ENCODE measurements at places on chromosomes 5 and 9. TPM values are rescaled to one million over a fixed set of nuclear protein-coding genes. Genes with fewer than 3 reads are reported as not detected.

Gene FOXD4L5
- total RNA-seq, result not detected

Gene WHRN
- 5.2 TPM for total RNA-seq

GRCh38 chr9:98491828-98492227 lies 216.9 kb downstream of the GABBR2 start:
- DNase-seq, result peak; percentile 23

- DNase-seq, result no peak
Measured at GRCh38 chr9:20197976-20198685, 409.3 kb upstream of the SLC24A2 start.

- no peak for DNase-seq
Measured at GRCh38 chr9:468766-469426, 254.2 kb downstream of the DOCK8 start.

DNA sequence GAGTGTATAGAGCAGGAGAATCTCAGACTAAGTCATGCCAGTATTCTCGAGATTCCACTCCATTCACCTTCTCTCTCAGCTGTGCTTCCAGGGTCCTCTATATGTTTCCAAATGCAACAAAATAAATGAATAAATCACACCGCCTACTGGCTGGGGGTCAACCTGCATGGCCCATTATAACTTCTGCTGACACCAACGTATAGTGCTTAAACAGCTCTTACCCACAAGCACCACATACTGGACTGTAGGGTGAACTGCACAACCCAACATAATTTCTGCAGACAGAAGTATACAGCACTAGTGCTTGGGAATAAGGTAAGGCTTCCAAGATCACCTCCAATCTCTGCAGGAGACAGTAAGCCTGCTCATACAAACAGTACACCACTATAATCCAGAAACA lies 33.1 kb upstream of the HTR4 start:
- no peak for DNase-seq

All from epithelial cell of proximal tubule (primary cell).